NCI-H1105 treated with DMSO at 0.1 percent for 48 hours (cell line): ENCODE measurements at places on chromosomes 3 and 15.

- DNase-seq = no peak
Measured at GRCh38 chr15:79617071-79617470, 184.9 kb downstream of the MINAR1 start.

DNA sequence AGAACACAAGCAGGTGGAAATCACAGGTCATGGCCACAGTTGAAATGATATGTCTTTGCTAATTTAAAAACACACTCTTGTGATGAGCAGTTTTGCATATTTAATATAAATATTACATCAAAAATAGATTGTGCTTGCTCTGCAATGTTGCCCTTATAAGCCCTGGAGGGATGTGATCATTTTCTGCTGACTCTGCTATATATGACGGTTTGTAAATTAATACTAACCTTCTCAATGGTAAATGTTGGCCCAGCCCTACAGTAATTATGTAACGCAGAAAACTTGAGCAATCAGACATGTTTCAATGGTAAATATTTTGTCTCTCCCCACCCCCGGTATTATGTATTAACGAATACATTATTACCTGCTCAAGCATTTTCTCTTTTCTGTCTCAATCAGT, 359.5 kb upstream of the CNTN6 start:
- no peak for DNase-seq

DNA sequence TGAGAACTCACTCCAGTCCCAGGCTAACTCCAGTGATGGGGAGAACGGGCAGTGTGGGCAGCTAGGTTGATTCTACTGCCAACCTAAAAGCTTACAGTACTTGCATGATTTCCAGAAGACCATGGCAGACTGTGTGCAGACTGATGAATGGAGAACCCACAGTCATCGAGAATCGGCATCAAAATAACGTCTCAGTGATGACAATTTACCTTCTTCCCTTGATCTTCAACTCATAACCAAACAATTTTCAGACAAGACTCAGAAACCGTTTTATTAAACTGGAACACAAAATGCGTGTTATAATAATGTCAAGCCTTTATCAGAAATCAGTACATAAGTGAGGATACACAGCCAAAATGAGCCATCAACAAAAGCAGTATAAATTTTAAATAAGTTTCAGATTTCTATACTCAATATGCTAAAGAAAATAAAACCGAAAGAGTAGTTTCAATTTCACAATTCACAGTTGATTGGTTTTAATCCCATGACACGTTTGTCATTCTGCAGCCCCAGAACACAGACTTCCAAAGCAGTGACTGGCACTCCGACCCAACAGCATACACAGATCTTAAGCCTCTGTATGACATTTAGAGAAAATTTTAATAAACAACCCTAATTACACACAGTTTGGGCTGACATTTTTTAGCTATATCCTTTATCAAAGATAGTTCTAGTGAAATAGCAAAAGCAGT, 54.5 kb downstream of the ZMAT3 start:
- DNase-seq = no peak

- no peak for DNase-seq
Measured at GRCh38 chr3:157125101-157125500, 34.8 kb downstream of the CCNL1 start.

DNA sequence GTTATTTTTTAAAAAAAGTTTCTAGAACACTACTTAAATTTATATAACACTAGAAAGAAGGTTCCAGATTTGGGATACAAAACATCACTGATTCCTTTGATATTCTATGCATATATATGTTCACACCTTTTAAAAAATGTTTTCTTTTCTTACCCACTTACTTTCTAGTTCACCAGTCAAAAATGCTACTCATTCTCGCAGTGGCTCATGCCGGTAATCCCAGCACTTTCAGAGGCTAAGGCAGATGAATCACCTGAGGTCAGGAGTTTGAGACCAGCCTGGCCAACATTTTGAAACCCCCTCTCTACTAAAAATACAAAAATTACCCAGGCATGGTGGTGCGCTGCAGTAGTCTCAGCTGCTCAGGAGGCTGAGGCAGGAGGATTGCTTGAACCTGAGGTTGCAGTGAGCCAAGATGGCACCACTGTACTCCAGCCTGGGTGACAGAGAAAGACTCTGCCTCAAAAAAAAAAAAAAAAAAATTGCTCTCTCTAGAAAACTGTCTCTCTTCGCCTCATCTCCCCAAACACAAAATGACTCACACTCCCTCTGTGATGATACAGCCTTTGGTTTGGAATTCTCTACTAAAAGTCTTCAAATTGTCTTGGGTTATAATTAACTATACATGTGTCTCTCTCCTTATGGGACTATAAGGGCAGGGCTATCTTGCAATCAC, 52.6 kb upstream of the TGFBR2 start:
- DNase-seq = no peak

DNA sequence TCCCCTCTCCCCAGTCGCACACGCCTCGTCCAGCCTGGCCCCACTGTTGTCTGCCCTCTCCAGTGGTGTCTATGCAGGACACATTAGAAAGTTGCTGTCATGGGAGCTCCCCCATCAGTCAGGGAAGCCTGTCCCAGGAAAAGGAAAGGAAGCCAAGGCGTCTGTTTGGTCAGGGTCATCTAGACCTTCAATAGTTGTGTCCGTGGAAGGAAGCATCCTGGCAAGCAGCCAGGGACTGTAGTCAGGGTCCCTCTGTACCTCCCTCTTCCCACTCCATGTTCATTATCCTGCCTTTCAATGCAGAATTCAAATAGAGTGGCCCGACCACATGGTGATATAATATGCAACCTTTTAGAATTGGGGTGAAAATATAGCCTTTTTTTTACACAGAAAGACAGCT, 60.7 kb upstream of the RAB6B start:
- DNase-seq = peak; percentile 57

DNA sequence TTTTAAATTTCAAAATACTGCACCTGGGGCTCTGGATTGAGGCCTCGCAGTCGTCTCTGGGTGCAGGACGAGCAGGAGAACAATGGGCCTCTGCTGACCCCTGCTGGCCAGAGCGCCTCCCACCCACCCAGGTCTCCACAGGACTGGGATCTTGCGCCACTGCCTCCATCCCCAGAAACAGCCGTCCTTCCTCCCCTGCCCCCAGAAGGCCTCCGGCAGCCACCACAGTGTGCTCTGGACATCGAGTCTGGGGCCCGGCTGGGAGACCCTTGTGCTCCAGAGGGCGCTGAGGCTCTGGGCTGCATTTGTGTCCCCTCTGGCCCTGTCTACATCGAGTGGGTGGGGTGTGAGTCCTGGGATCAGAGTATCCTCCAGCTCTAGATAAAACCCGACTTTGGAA, 6.7 kb upstream of the ACSBG1 start:
- peak; percentile 43 for DNase-seq

DNA sequence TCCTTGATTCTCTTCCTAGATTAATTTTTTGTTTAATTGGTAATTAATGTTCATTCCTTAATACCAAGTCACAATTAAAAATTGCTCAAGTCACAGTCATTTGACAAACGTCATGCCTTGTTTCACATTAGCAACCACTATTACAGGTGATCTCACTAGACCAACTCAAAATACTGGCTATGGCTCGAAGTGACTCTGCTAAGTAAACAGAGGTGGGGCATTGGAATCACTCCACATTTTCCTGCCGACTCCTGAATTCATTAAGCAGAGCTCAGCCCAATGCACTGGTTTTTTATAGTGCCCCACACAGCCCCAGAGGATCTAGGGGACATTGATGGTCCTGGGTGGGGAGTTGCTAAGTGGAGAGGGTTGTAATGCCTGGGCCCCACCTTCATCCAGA, 201.2 kb upstream of the NSMCE3 start:
- DNase-seq = no peak

- DNase-seq = no peak
Measured at GRCh38 chr3:77668376-77668775, 628.5 kb downstream of the ROBO2 start.

- DNase-seq = peak; percentile 28
Measured at GRCh38 chr3:87167628-87168456, 59.3 kb upstream of the CHMP2B start.

GRCh38 chr3:82265747-82266146, 504.3 kb upstream of the GBE1 start:
- no peak for DNase-seq

GRCh38 chr3:112811131-112811884, 35.4 kb downstream of the CD200R1L start:
- no peak for DNase-seq

DNA sequence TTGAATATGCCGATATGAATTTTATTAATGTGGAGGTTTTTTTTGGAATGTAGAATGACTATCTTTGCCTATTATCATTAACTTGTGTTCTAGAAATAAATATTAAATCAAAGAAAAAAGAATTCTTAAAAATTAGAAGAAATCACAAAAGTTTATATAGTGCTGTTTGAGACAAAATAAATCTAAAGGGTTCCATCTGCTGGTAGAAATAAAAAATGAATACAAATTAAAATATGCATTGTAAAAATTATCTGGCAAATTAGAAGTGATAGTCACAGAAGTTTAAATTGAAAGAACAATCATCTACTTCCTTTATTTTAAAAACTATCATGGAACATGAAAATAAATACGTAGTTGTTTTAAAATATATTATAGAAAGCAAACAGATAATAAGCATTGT, 22.7 kb upstream of the ZBTB20 start:
- no peak for DNase-seq

DNA sequence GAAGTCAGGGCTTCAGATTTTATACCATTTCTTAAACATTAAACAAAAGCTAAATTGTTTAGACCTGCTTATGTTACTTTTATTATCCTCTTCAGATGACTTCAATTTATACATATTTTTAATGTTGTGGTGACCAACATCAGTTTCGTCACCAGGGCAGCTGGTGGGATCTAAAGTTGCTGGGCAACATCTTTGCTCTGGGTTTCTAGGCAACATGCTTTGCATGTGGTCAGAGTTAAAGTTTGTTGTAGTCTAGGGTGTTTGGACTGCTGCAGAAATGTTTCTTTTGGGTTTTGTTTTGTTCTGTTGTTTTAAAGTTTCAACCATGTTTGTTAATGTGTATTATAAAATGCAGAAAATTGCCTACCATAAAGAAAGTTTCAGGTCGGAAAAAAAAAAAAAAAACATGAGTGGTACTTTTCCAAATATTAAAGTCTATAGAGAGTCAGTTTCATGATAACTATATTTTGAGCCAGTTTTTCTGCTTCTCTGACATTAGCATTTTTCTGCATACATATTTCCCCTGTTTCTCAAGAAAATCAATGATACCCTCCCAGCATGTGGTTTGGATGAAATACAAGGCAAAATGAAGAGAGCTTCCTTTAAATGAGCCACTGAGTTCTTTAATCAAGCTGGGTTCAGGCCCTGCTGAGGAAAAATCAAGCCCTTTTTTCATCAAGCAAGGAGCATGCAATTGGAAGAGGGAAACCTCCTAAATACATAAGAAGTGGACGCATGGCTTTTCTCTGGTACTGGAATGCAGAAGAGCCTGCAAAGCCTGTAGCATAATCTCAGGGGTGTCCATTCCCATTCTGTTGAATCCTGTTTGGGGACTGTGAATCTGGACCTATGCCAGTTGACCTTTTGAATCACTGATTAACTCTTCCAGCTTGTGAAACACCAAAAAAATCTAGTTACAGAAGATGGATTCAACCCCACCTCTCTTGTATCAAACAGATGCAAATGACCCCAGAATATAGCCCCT, 35.0 kb upstream of the VGLL3 start:
- DNase-seq = no peak

DNA sequence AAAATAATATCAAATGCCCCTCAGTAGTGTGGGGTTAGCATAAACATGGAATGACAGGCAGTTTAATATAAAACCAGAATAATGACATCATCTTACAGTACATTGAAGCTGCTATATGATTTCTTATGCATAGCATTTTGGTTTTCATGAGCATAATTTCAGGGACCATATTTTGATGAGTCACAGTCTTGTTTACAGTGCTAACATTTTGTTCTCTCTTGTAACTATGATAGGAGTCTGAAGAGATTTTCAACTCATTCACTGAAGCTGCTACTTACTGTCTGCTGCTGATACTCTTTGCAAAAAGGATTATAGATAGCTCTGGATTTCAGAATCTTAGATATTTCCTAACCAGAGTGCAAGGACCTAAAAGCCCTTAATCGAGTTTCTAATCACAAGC, 92.6 kb upstream of the CCDC54 start:
- DNase-seq = no peak

GRCh38 chr15:28975766-28976179, 90.0 kb downstream of the APBA2 start:
- DNase-seq = peak; percentile 51

DNA sequence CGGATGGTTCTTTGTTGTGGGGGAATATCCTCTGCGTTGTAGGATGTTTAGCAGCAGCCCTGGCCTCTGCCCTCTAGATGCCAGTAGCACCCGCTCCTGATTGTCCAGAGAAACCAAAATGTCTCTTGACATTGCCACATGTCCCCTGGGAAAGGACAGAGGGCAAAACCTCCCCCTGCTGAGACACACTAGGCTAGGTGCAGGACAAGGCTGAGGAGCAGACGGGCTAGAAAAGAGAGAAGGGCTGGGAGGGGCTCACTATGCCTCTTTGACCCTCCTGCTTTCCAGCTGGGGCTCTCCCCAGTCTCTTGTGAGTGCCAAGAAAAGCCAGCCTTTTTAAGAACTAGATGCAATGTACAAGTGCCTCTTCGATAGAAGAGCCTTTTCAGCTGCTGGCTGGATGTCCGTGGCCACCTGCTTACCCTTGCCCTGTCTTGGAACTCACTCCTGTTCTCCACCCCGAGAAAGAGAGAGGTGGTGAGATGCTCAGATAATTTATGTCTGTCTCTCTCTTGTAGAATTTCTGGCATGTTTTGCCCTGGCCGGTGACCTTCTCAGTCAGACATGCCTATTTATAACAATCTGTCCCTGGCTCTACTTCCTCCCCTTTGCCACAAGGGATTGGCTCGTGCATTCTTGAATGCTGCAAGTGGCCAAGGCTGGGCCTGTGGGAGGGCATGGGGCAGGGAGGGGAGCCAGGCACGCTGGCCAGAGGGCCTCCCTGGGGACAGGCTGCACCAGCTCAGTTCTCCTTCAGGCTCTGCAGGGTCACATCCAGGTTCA, 142.6 kb downstream of the RPLP1 start:
- DNase-seq = peak; percentile 83

DNA sequence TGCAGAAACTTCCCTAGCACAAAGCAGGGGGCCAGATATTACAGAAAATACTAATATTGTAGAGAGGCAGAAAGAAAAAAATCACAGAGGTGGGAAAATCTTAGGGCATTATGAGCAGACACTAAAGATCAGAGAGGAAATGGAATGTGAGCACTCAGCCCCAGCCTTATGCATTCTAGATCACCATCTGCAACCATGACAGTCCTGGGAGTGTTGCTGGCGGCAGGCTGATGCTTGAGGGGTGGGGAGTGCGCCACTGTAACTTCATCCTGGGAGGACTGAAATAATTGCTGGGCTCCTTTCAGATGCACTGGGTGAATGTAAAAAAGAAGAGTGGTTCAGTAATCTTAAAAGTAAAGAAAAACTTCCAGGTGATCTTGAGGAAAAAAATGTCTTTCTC, 427.6 kb upstream of the SEMA6D start:
- DNase-seq = no peak
